ENCODE measurements at places on chromosomes 6 and 20. TPM values are rescaled to one million over a fixed set of nuclear protein-coding genes. Genes with fewer than 3 reads are reported as not detected.

The PHACTR3 gene
- total RNA-seq: 1.1 TPM

The RUNX2 gene
- 1.0 TPM for total RNA-seq

The SLC16A10 gene
- 22.9 TPM for total RNA-seq

The CALHM6 gene
- 6.0 TPM for total RNA-seq

The MAFB gene
- 33.9 TPM for total RNA-seq

The SERINC1 gene
- total RNA-seq: 255 TPM

The TMC2 gene
- total RNA-seq: 0.42 TPM

The FAM209B gene
- total RNA-seq: not detected

The GZF1 gene
- total RNA-seq: 17.2 TPM

The SLC22A3 gene
- 28.8 TPM for total RNA-seq

The BANF2 gene
- not detected for total RNA-seq

The TMEM200A gene
- total RNA-seq: 71.8 TPM

The VTA1 gene
- 28.2 TPM for total RNA-seq

The PPIL4 gene
- 39.9 TPM for total RNA-seq

The TNF gene
- total RNA-seq: 1.8 TPM

The NKX2-2 gene
- not detected for total RNA-seq

The TJAP1 gene
- 33.5 TPM for total RNA-seq

The HTR1E gene
- total RNA-seq: not detected

The KHDRBS2 gene
- 2.0 TPM for total RNA-seq

The C6orf15 gene
- total RNA-seq: not detected

The SMPDL3A gene
- total RNA-seq: 33.8 TPM

The SLC17A3 gene
- 0.97 TPM for total RNA-seq

The NSFL1C gene
- total RNA-seq: 62.2 TPM

The ADGRG6 gene
- total RNA-seq: 4.3 TPM

The HCRTR2 gene
- total RNA-seq: 0.41 TPM

The SYTL3 gene
- total RNA-seq: 3.9 TPM

The CLPSL2 gene
- not detected for total RNA-seq

The GNMT gene
- total RNA-seq: 0.39 TPM

The CPXM1 gene
- 8.5 TPM for total RNA-seq

The EYA2 gene
- 0.61 TPM for total RNA-seq

The TEAD3 gene
- total RNA-seq: 8.9 TPM

The COL11A2 gene
- total RNA-seq: 0.43 TPM

The DSP gene
- total RNA-seq: 44.2 TPM

The ANGPT4 gene
- total RNA-seq: 0.10 TPM

The PHACTR1 gene
- 3.6 TPM for total RNA-seq

The CLVS2 gene
- total RNA-seq: 0.55 TPM

The COL10A1 gene
- not detected for total RNA-seq

The SIRPB2 gene
- total RNA-seq: 16.7 TPM

The DLL1 gene
- total RNA-seq: 13.3 TPM

The PFDN4 gene
- 20.6 TPM for total RNA-seq

The TDRD6 gene
- 0.36 TPM for total RNA-seq

The VAPB gene
- 103 TPM for total RNA-seq

The ELOVL4 gene
- total RNA-seq: not detected

The AGER gene
- 1.7 TPM for total RNA-seq

The CCM2L gene
- total RNA-seq: 4.7 TPM

The SAMD3 gene
- total RNA-seq: 4.3 TPM

The RNF182 gene
- 0.26 TPM for total RNA-seq

The IL17F gene
- not detected for total RNA-seq

The CALHM4 gene
- total RNA-seq: not detected

The CHRNA4 gene
- total RNA-seq: not detected

The SLC17A1 gene
- not detected for total RNA-seq

The BNIP5 gene
- not detected for total RNA-seq

The SLC18B1 gene
- 15.3 TPM for total RNA-seq

Measured in adrenal gland (tissue), 19 donors.